ENCODE measurements at places on chromosomes 11 and 22.

- no peak for DNase-seq
Measured at GRCh38 chr22:32380991-32381390, 23.3 kb downstream of the RFPL3 start.

GRCh38 chr11:75283391-75283931 is 42.9 kb downstream of the TPBGL start:
- no peak for DNase-seq

GRCh38 chr22:46001426-46002106 is 24.6 kb upstream of the WNT7B start:
- no peak for DNase-seq

GRCh38 chr22:44893731-44894080 is 116.1 kb downstream of the PHF21B start:
- DNase-seq = no peak

GRCh38 chr22:26404851-26405421 is 24.1 kb upstream of the ASPHD2 start:
- DNase-seq = no peak

DNA sequence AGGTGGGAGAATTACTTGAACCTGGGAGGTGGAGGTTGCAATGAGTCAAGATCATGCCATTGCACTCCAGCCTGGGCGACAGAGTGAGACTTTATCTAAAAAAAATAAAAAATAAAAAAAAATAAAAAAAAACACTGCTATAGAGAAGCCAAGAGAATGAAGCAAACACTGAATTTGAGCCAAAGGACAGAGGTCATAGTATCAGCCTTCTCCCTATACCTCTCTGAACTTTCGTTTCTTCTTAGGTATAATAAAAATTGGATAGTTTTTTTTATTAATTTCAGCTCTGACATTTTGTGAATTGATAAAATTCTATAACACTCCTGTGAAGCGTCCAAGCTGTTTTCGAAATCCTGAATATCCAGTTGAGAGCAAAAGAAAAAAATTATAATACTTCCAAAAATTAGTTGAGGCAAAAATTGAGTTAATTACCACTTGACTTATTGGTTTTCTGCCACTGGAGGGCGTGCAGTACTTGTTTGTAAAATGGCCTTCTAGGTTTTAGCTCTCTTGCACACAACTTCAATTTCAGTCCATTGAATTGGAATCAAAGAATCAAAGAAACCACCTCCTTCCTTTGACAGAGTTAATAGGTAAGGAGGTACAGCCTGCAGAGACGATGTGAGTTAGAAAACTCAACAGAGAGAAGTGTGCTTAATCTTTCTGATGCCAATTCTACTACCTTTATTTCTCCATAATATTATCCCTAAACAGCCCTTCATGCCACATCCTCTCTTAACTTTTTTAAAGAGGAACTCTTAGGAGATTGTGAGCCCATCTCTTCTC is 143.2 kb downstream of the BBOX1 start:
- peak; percentile 13 for DNase-seq

DNA sequence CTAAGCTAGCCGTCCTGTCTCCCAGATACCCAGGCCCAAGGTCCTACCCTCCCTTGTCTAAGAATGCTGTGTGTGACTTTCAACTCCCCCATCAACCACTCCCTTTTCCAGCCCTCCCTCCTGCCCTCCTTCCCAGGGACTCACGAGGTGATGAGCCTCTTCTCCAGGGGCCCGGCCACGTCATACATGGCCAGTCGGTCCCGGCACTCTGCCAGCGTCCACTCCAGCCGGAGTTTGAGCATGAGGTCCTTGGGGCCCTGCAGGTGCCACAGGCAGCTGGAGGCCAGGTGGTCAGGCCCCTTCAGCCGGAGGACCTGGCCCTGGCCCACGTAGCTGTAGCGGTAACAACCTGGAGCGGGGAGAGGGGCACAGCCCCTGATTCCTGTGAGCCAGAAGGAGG is 20.1 kb downstream of the TMPRSS6 start:
- DNase-seq = no peak

DNA sequence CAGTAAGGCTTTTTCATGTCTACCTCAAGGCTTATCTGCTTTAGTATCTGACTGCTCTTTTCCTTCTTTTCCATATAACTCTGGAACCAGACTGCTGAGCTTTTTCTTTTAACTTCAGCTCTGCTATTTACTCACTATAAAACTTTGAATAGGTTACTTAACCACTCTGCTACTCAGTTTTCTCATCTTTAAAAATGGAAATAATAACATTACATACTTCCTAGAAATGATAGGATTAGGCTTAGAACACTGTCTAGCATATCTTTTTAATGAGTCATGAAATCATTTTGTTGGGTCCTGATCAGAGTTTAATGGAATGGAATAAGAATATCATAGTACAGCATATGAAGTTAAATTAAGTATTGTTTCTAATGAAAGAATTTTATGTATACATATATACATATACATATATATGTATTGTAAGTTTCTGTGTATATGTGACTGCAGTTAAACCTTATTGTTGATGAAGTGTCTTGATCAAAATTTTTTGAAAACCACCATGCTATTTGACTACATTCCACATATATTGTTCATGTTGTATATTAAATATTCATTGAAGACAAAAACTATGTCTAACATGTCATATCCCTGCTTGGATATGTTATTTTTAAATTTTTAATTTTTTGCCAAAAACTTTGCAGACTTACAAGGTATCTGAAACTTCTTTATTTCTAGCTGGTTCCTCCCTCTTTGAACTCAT is 120.2 kb downstream of the METTL15 start:
- no peak for DNase-seq

GRCh38 chr11:6650980-6651379 is 4.6 kb downstream of the DCHS1 start:
- no peak for DNase-seq

DNA sequence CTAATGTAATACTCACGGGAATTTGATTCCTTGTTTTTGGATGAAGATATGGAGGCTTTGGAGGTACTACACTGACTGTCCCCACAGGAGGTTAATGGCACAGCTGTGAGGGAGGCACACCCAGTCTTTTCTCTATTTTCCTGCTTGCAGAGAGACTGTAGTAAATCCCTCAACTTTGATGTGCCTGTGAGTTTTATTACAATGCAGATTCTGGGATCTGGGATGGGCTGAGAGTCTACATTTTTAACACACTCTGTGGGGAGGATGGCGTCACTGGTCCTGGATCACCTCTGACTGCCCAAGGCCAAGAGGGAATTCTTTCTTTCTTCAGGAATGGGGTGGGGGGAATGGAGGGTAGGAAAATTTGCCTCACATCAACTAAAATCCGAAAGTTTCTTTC is 80.2 kb upstream of the NTM start:
- DNase-seq = no peak

Data from stimulated activated naive CD4-positive, alpha-beta T cell (primary cell).